ENCODE measurements at places on chromosomes 3 and 15.

GRCh38 chr3:121482660-121483059, 63.1 kb downstream of the POLQ start:
- no peak for DNase-seq

DNA sequence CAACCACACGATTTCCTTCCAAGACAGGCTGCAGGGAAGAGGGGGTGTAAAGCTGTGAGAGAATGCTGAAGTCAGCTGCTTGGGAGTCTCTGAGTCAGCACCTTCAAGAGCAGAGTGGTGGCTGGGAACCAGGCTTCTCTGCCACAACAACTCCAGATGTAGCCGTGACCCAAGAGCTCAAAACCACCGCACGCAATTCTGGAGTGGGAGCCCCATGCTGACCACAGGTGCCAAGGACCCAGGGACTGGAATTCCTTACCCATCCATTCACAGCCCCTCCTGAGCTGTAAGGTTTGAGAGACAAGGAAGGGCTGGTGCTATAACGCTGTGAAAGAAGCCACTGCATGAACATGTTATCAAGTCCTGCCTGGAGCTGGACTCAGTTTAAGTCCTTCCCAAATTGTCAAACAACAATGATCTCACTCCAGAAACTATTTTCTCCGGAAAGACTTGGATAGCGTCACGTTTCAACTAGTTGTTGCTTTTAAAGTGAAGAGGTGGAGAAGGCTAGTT, 61.4 kb downstream of the UMPS start:
- DNase-seq = no peak

GRCh38 chr3:97438131-97438530, 326.4 kb upstream of the ARL6 start:
- DNase-seq = no peak

- DNase-seq = no peak
Measured at GRCh38 chr15:29252234-29252633, 17.4 kb downstream of the NSMCE3 start.

- no peak for DNase-seq
Measured at GRCh38 chr3:8942746-8943488, 20.4 kb downstream of the RAD18 start.

DNA sequence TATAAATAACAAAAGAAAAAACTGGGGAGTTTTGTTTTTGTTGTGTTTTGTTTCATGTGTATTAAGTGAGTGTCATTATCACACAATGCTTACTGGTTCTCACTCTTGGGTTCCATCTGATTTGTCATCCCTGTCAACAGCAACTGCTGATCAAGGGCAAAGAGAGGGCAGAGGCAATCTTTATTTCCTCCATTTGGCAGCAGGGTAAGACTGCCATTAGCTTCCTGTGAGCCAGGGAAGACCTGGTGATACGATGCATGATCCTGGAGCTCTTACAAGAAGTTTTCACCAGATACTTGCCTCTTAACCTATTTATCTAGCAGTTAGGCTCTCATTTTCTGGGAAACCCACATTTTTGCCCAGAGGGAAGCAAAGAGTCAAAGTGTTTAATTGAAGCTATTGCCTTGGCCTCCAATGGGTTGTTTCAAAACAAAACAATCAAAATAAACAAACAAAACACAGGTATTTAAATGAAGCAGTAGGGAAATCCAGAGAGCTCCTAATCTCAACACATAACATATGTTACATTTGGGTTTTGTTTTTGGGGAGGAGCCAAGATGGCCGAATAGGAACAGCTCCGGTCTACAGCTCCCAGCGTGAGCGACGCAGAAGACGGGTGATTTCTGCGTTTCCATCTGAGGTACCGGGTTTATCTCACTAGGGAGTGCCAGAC, 529.8 kb downstream of the MAGI1 start:
- no peak for DNase-seq

GRCh38 chr3:37072892-37073291, 79.6 kb downstream of the MLH1 start:
- DNase-seq = no peak

- DNase-seq = no peak
Measured at GRCh38 chr3:18483226-18483625, 58.1 kb upstream of the SATB1 start.

DNA sequence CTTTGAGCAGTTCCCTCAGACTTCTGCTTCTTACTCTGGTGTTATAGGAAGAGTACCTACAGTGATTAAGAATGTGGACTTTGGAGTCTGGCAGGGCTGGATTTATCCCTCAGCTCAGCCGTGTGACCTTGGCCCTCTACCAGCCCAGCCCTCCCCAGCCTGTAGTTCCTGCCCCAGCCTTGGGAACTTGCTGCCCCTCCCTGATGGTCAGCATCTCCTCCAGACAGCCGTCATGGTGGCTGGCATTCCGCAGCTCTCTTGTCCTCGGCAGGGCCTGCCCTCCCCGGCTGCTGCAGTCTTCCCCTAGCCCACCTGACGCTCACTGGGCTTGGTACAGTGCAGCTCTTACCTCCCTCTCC, 21.9 kb upstream of the CPNE9 start:
- no peak for DNase-seq

DNA sequence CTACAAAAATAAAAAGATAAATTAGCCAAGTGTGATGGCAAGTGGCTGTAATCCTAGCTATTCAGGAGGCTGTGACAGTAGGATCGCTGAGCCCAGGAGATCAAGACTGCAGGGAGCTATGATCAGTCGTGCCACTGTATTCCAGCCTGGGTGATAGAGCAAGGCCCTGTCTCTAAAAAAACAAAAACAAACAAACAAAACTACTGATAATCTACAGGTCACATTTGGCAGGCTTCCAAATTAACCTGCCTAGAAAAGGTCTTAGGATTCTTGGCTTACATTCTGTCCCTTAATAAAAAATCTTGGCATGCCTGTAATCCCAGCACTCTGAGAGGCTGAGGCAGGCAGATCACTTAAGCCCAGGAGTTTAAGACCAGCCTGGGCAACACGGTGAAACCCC, 33.4 kb upstream of the SETD2 start:
- no peak for DNase-seq

DNA sequence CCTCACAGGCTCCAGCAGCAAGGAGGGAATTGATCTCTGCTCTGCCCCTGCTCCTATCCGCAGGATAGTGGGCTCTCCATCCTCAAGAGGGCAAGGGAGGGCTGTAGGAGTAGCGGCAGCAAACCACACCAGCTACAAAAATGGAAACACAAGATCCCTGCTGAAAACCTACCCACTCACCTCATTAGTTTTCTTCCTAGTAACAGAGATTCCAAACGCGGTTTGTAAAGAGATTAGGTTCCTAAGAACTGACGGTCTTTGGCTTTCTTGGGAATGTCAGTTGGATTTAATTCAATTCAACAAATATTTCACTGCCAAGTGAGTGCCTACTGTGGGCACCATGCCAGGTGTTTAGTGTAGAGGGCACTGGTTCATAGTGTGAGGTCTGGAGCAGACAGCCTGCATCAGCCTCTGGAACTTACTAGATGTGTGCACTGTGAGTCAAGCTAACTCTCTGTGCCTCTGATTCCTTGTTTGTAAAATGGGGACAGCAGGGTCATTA, 84.7 kb downstream of the MRPL46 start:
- DNase-seq = no peak

DNA sequence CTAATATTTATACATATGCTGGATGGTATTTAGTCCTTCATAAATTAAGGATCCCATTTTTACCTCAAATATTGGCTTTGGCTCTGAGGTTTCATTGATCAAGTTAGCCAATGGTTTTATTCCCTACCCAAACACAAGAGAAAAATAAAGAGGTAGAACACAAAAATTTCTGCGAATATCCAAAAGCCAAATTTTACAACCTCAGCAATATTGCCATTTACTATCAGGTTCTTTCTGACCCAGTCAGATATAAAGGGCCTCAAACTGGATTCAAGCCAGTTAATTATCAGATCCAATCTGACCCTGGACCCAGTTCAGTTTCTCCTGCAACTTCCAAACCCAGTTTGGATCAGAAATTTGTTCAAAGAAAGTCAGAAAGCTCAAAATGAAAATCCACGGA, 998.1 kb downstream of the SI start:
- DNase-seq = no peak

DNA sequence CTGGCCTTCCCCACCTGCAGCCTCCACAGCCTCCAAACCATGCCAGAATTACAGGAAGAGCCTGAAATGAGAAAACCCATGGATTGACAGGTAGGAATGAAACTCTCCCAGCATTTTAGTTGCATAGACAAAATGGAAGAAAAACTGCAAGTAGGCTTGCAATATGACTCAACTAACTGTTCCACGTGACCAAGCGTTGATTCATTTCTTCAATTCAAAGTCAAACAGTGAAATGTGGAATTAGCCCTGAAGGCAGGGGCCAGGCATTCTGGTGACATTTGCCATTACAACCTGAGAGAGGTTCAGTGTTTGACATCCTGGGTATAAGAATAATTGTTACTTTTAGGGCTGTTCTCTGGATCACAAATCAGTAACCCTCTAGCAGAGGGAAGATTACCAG, 676.5 kb upstream of the CFAP20DC start:
- no peak for DNase-seq

DNA sequence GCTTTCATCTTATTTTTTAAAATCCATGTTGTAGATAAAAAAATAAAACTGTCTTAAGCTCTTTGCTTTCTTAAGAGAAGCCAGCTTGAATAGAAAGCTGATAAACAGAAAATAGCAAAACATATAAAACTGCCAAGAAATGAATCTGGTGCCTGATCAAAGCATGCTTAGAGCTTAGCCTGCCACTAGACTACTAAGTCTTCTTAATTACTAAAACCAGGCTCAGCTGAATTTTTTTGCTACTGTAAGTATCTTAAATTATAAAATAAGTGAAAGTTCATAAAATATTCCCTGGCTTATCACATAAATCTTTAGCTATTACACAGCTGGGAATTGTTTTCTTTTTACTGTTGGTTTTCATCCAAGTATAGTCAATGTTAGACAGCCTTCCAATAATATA, 803.9 kb downstream of the DIPK2A start:
- DNase-seq = no peak

DNA sequence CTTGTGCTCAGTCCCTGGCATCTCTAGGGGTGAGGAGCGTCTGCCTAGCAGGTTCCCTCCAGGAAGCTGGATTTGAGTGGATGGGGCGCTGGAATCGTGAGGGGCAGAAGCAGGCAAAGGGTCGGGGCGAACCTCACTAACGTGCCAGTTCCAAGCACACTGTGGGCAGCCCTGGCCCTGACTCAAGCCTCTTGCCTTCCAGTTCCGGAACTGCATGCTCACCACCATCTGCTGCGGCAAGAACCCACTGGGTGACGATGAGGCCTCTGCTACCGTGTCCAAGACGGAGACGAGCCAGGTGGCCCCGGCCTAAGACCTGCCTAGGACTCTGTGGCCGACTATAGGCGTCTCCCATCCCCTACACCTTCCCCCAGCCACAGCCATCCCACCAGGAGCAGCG, 5.0 kb downstream of the RHO start:
- no peak for DNase-seq
